ENCODE measurements at places on chromosomes 12 and 14. TPM values are rescaled to one million over a fixed set of nuclear protein-coding genes. Genes with fewer than 3 reads are reported as not detected.

SDR9C7 gene
- polyA plus RNA-seq = not detected

FAR2 gene
- polyA plus RNA-seq = 0.35 TPM

AQP2 gene
- not detected for polyA plus RNA-seq

CTSG gene
- not detected for polyA plus RNA-seq

LRRC10 gene
- polyA plus RNA-seq = not detected

KCNJ8 gene
- polyA plus RNA-seq = not detected

TMEM229B gene
- polyA plus RNA-seq = 7.0 TPM

DHRS2 gene
- polyA plus RNA-seq = not detected

PGF gene
- not detected for polyA plus RNA-seq

DNAI7 gene
- not detected for polyA plus RNA-seq

RIMKLB gene
- polyA plus RNA-seq = 10.9 TPM

TSPAN8 gene
- not detected for polyA plus RNA-seq

PROX2 gene
- polyA plus RNA-seq = not detected

LBHD2 gene
- polyA plus RNA-seq = not detected

IFNG-AS1 gene
- 21.1 TPM for polyA plus RNA-seq

Measured in IgD-negative memory B cell (primary cell).